ENCODE measurements at places on chromosomes 13 and 19.
A peak's percentile ranks its signal among the peaks of the same experiment; 100 is the strongest.

DNA sequence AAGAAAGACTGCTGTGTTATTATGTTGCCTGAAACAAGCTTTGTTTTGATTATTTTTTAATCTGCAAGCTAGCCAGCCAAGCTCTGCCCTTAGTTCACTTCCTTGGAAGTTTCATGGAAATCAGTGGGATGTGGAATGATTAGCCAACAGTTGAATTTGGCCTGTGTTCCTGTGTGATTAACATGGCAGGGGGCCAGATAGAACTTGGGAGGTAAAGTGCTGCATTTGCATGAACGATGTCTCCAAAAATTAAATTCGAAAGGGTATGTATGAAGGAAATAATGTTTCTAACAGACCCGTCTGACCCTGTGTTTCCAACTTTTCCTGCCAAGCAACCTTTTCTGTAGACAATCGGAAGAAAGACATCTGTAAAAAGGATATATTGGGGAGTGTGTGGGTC is 32.2 kb downstream of the UFM1 start:
- no peak for DNase-seq

GRCh38 chr13:38871275-38871674 is 119.4 kb downstream of the STOML3 start:
- no peak for DNase-seq

DNA sequence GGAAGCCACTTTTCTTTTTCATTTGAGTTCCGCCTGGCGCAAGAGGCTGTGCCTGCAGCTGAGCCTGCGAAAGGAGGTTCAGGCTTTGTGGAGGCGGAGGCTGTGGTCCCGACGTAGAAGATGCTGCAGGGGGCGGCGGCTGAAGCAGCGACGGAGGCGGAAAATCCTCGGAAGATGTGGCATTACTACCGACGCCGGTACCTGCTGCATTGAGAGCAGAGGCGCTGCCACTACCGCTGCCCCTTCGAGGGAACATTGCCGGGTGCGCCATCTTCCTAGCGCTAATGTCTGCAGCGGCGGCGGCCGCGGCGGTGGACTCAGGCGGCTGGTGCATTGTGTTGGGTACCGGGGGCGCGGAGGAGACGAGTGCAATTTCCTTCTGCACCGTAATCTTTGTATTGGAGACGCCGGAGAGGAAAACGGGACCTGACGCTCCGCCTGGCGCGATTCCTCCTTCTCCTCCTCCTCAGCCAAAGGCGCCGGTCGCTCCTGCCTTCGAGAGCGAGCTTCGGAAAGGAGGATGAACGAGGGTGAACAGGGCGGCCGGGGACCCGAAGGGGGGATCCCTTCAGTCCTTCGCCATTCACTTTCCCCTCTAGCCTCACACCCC is at the start of gene TSC22D1:
Gene TSC22D1 (minus strand): TSS at position 590 of the 610 bp plus-strand sequence. CDS start 256 bp downstream, at position 334.
- DNase-seq, result peak; percentile 47

- no peak for DNase-seq
Observed at GRCh38 chr19:17311455-17312188, 2.3 kb downstream of the DDA1 start.

DNA sequence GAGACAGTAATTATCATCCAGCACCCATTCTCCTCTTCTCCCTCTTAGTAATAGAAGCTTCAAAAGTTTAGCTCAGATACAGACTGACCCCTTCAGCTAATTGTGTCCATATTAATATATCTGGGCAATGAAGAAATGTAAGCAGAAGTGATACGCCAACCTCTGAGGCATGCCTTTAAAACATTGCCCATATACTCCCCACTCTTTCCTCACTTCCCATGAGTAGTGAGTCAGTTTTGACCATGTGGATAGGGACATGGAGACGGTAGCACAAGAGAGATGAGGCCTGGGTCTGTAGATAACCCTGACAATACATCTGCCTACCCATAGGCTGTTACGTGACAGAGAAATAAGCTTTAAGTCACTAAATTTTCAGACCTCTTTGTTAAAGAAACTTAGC is 147.6 kb downstream of the KCTD12 start:
- no peak for DNase-seq

DNA sequence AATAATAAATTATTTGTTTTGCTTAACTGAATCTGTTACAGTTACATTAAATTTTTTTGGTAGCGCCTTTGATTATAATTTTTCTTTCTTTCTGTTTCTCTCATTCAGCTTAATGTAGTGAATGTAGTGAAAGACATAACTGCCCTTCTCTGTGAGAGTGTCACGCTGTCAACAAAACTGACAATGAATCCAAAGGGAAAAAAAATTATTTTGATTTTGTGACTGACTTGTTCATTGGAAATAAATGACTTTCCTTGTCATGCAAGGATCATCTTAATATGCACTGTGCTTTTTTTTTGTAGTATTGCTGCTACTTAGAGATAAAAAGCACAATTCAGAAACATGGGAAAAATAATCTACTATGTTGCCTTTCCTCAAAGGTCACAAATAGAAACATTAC is 1196.4 kb downstream of the PCDH17 start:
- DNase-seq, result no peak

DNA sequence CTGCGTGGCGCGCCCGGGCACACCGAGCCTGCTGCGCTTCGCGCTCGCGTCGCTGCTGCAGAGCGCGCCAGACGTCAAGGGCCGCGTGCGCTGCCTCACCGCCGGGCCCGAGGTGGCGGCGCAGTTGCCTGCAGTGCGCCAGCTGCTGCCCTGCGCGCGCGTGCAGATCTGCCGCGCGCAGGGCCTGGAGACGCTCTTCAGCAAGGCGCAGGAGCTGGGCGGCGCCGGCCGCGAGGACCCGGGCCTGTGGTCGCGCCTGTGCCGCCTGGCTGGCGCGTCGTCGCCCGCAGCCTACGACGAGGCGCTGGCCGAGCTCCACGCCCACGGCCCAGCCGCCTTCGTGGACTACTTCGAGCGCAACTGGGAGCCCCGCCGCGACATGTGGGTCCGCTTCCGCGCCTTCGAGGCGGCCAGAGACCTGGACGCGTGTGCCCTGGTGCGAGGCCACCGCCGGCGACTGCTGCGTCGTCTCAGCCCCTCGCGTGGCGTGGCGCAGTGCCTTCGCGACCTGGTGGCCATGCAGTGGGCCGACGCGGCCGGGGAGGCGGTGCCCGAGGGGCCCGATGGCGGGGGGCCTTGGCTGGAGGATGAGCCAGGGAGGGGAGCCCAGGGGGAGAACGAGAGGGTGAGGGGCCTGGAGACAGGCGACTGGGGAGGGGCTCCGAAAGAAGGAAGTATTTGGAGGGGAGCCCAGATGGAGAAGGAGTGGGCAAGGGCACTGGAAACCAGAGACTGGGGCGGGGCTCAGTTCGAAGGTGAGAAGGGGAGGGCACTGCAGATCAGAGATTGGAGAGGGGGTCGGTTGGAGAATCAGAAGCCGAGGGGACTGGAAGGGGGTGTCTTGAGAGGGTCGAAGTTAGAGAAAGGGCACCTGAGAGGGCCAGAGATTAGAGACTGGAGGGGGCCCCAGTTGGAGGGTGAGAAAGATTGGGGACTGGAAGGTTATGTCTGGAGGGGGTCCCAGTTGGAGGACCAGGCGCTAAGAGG is 24.7 kb downstream of the ZSWIM9 start:
- DNase-seq, result no peak

GRCh38 chr19:3154957-3155736 is 19.3 kb downstream of the GNA15 start:
- DNase-seq, result peak; percentile 64

DNA sequence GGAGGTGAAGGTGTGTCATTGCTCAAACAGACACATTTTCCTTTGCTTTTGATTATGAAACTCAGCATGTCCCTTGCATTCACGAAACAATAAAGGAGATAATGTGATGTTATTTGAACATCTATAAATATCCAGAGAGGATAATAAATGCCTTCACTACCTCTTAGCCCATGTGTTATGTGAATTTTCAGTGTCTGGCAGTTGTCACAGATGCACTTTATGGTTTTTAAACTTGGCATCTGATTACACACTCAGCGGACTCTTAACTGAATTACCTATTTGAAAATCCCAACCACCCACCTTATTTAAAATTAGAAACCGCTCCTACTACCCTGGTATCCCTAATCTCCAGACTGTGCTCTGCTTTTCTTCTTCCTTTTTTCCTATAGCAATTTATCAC is 254.2 kb downstream of the COG6 start:
- DNase-seq, result no peak

DNA sequence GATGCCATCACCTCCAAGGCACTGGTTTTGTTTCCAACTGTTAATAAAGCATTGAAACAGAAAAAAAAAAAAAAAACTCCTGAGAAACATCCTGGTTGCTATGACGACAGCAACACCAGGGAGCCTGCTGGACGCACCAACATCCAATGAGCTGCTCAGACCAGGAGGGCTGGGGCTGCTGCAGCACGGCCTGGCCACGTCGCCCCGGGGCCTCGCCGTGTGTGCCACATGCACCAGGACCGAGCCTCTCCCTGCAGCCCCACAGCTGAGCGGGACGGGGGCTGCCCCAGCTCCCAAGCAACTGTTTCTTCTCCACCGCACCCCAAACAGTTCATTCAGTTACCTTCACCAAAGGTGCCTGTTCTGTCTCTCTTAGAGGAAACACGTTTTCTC is 54.5 kb downstream of the RASA3 start:
- DNase-seq, result no peak

- no peak for DNase-seq
Observed at GRCh38 chr13:84661718-84662117, 779.4 kb upstream of the SLITRK1 start.

- no peak for DNase-seq
Observed at GRCh38 chr13:25286308-25286968, 850 bp downstream of the MTMR6 start.

DNA sequence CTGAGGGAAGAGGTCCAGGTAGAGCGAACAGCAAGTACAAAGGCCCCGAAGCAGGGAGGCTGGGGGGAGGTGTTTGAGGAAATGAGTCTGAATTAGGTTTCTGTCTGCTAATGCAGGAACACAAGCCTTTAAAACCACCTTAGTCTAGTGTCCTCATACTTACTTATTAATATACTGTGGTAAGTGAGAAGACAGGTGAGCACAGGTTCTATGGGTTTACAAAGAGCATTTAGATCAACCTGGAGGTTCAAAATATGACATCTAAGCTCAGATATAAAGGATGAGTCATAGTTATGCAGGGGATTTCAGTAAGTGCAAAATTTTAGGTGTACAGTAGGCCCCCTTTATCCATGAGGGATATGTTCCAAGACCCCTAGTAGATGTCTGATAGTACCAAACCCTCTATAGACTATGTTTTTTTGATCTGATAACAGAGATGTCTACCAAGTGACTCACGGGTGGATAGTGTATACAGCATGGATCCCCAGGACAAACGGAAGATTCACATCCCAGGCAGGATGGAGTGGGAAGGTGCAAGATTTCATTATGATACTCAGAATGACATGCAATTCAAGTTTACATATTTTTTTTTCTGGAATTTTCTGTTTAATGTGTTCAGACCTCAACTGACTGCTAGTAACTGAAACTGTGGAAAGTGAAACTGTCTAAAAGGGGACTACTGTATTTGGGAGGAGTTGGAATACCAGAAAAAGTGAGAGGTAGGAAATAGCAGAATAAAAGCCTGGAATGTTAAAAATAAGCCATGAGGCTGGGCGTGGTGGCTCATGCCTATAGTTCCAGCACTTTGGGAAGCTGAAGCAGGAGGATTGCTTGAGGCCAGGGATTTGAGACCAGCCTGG is 18.2 kb upstream of the MED4 start:
- no peak for DNase-seq
